ENCODE measurements at places on chromosomes 2 and 18.

- no peak for DNase-seq
These were observed 31.5 kb upstream of the LGALSL start for GRCh38 chr2:64422466-64422865.

- no peak for DNase-seq
These were observed 880.2 kb downstream of the TSN start for GRCh38 chr2:122635686-122636085.

DNA sequence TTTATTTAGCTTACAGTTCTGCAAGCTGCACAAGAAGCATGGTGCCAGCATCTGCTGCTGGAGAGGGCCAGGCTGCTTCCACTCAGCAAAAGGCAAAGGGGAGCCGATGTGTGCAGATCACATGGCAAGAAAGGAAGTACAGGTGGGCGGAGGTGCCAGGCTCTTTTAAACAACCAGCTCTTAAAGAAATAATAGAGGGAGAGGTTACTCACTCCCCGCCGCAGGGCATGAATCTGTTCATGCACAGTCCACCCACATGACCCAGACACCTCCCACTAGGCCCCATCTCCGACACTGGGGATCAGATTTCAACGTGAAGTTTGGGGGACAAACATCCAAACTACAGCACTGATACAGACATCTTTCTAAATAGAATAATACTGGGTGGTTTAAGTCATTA is 105.8 kb downstream of the MTCL1 start:
- no peak for DNase-seq

DNA sequence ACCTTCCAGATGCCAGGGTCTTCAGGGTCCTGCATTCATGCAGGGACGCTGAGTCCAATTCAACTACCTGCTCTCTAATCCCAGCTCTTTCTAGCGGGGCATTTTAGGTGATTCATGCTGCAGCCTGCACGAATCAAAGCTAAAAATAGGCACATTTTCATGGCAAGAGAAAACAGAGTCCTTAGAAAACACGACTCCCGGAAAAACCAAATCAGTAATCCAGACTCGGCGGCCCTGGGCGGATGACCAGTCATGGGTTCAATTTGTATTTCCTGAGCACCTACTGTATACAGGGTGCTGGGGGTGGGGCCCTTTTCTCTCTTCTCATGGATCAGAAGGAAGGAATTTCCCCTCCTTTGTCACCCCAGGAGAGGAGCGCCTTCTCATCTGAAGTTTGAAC is 64.4 kb downstream of the LONRF2 start:
- no peak for DNase-seq

- no peak for DNase-seq
These were observed 112.7 kb downstream of the BCL11A start for GRCh38 chr2:60440767-60441163.

- no peak for DNase-seq
These were observed 72.7 kb downstream of the LAMA3 start for GRCh38 chr18:23761941-23762340.

GRCh38 chr18:59752666-59753065 is 55.4 kb upstream of the CCBE1 start:
- no peak for DNase-seq

GRCh38 chr2:191923652-191923997 is 76.7 kb upstream of the CAVIN2 start:
- no peak for DNase-seq

DNA sequence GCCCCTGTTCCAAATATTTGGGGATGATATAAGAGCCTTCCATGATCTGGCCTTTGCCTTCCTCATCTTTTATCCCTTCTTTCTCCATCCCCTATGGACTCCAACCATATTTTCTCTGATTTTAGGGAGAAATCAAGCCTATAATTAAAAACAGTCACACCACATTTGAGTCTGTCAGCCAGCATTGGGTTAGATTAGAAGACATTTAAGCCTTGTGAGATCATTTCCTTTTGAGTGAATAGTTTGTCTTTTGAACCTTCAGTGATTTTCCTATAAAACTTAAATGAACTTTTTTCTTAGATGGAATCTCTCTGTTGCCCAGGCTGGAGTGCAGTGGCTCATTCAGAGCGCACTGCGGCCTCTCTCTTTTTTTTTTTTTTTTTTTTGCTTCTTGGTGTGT is 7.6 kb upstream of the C18orf32 start:
- no peak for DNase-seq

- no peak for DNase-seq
These were observed 36.1 kb upstream of the SPTBN1 start for GRCh38 chr2:54419855-54420523.

- DNase-seq = no peak
These were observed 652 bp downstream of the NEU4 start for GRCh38 chr2:241809383-241810306.

DNA sequence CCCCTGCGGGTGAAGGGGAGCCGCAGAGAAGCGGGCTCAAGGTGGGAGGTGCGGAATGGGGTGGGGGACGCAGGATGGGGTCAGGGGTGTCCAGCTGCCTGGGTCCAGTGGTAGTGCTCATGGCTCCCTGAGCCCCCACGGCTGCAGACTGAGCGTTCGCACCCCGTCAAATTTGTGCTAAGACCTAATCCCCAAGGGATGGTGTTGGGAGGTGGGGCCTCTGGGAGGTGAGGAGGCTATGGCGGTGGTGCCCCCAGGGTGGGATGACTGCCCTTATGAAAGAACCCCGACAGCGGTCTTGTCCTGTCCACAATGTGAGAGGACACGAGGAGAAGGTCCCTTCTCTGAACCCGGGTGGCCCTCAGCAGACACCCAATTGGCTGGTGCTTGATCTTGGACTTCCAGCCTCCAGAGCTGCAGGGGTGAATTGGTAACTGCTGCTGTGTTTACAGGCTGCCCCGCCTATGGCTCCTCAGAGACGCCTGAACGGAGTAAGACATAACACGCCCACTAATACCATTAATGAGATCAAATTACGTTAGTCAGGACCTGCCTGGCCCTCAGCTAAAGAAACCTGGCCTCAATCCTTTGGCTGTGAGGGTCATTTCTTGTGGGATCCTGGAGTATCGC is 42.6 kb downstream of the PXDN start:
- no peak for DNase-seq

GRCh38 chr18:55435592-55435991 is 152.4 kb downstream of the TCF4 start:
- DNase-seq = no peak

- DNase-seq = no peak
These were observed 29.2 kb upstream of the TNP1 start for GRCh38 chr2:216888887-216889622.

- DNase-seq = no peak
These were observed 225.3 kb upstream of the ARL4C start for GRCh38 chr2:234722176-234722575.

GRCh38 chr18:2146092-2146491 is 425.2 kb downstream of the METTL4 start:
- no peak for DNase-seq

DNA sequence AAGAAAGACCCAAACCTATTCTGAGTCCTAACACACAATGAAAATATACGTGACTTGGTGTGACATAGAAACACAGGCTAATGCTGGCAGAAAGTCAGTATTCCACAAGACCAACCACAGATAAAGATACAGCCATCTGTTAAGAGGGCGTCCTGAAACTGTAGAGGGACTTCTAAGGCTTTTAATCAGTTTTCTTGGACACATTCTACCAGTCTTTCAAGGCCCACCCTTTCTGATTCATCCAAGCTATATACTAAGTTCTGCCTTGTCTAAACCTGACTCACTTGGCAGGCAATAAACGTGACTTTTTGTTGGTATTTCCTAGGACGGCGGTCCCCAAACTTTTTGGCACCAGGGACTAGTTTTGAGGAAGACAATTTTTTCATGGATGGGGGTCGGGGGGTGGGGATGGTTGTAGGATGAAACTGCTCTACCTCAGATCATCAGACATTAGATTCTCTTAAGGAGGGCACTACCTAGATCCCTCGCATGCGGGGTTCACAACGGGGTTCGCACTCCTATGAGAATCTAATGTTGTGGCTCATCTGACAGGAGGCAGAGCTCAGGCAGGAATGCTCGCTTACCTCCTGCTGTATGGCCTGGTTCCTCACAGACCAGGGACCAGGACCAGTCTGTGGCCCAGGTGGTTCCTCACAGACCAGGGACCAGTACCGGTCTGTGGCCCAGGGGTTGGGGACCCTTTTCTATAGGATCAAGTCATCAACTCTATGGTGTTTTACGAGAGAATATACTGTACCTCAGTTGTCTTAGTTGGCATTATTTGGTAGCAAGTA is 61.4 kb downstream of the SP3 start:
- no peak for DNase-seq

DNA sequence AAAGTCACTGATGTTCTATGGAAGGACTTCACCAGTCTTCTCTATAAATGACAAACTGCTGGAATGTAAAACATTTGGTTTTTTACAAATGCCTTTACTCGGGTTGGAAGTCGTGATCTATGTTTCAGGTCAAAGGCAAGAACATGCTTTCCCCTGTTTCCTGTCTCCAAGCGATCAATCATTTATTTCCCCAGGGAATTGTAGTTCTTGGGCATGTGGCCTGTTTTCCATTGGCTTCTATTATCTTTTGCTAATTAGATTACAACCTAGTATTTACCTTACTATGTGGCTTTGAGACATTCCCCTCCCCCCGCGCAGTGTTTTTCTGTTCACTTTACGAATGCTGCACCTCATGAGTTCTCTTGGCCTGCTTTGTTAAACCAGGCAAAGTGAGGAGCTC is 684.2 kb downstream of the EPHA4 start:
- no peak for DNase-seq

- no peak for DNase-seq
These were observed 16.3 kb upstream of the MYO1B start for GRCh38 chr2:191228861-191229260.

DNA sequence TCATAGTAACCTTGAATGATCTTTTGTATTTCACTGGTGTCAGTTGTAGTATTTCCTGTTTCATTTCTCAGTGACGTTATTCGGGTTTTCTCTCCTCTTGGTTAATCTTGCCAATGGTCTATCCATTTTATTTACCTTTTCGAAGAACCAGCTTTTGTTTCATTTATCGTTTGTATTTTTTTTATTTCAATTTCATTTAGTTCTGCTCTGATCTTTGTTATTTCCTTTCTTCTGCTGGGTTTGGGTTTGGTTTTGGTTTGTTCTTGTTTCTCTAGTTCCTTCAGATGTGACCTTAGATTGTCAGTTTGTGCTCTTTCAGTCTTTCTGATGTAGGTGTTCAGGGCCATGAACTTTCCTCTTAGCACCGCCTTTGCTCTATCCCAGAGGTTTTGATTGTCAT is 36.7 kb downstream of the SP140 start:
- no peak for DNase-seq

DNA sequence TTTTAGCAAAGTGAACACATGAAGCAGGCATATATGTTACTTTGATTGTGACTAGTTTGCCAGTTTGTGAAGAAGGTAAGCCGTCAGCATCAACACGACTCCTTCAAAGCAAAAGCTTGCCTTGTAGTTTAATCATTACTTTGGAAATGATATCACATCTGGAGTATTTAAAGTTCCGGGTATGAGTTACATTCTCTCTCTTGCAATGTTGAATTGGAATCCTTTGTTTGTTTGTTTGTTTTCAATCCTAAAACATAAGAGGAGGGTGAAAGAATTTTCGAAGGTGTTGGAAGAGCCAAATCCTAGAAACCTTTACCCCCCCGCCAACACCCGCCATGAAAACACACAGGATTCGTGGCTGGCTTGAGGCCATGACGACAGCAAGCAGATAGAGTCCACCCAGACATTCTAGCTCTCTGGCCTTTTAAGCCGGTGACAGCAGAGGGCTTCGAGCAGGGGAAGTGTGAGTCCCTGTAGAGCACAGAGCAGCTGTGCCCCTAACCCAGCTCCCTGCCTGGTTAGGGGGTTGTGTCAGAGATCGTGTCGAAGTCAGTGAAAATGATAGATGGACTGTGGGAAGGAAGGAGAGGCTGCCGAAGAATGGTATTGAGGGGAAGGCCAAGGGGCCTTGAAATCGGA is 103.8 kb upstream of the SMIM21 start:
- DNase-seq = no peak

- DNase-seq = no peak
These were observed at the start of gene SMAD7 for GRCh38 chr18:48950536-48951447. Gene SMAD7 (minus strand): TSS chr18:48950965. CDS start chr18:48950424, 541 bp downstream.

GRCh38 chr2:33091541-33092123 is 144.9 kb downstream of the LTBP1 start:
- no peak for DNase-seq

- no peak for DNase-seq
These were observed 95.8 kb downstream of the PTPRM start for GRCh38 chr18:7662866-7663265.

DNA sequence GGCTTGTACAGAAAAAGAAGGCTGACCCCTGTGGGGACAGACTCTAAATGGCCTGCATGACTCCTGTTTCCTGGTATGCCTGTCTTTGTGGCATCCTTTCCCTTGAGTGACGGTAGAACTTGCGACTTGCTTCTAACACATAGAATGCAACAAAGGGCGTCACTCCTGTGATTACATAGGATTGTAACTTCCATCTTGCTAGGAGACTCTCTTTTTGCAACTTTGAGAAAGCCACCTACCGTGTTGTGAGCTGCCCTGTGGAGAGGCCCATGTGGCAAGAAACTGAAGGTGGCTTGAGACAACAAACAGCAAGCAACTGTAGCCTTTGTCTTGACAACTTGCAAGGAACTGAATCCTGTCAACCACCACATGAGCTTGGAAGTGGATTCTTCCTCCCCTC is 46.5 kb downstream of the THNSL2 start:
- DNase-seq = no peak

GRCh38 chr2:236176951-236177350 is 8.8 kb upstream of the GBX2 start:
- DNase-seq = no peak

- no peak for DNase-seq
These were observed 4.5 kb downstream of the ITM2C start for GRCh38 chr2:230868947-230869913.

GRCh38 chr2:85892216-85892944 is 3.6 kb upstream of the ST3GAL5 start:
- no peak for DNase-seq

GRCh38 chr2:32064021-32064601 is 755 bp downstream of the SPAST start:
- peak; percentile 35 for DNase-seq

DNA sequence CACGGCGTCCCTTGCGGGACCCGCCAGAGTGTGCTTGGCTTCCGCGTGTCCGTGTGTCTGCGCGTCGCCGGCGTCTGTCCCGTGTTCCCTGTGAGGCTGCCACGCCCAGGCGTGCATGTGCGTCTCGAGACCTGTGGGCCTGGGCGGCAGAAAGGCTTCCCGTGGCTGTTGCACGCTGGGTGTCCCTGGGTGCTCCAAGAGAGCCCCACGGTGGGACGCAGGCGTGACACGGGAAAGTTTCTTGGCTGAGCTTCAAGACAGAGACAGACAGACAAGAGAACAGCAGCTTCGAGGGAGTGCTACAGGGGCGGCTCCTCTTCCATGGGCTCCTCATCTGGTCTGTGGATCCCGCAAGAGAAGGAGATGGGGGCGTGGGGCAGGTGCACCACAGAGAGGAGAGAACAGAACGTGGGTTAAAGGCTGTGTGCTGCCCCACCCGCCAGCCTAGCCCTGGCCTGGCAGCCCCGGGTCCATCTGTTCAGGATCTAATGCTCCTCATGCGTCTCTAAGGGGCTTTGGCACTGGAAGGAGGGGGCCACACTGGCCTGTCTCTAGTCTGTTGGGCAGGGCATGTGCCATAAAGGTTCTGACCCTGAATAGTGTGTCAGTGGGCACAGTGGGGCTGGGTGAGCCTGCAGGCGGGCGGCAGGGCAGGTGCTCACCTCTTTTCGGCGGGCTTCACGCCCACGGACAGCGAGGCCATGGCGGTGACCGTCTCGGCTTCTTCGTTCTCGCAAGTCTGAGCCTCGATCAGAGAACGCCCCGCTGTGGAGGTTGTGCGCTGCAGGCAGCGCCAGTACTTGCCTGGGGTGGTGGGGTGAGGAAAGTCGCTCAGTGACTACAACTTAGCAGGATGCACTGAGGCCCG is 205.1 kb downstream of the TWIST2 start:
- no peak for DNase-seq

All from SW 1271 (cell line).